Bronchial epithelial cell (primary cell): ENCODE measurements at places on chromosomes 12 and 14. TPM values are rescaled to one million over a fixed set of nuclear protein-coding genes. Genes with fewer than 3 reads are reported as not detected.
A peak's percentile ranks its signal among the peaks of the same experiment; 100 is the strongest.

The TAS2R19 gene
- total RNA-seq = 2.4 and 3.9 TPM in 2 replicates

GRCh38 chr12:103821773-103822172 lies 19.3 kb downstream of the NT5DC3 start:
- no peak for DNase-seq

- no peak for DNase-seq
Measured at GRCh38 chr12:11240348-11240930, 29.1 kb downstream of the PRB3 start.

GRCh38 chr12:129145381-129145780 lies 292.1 kb downstream of the GLT1D1 start:
- DNase-seq = no peak

DNA sequence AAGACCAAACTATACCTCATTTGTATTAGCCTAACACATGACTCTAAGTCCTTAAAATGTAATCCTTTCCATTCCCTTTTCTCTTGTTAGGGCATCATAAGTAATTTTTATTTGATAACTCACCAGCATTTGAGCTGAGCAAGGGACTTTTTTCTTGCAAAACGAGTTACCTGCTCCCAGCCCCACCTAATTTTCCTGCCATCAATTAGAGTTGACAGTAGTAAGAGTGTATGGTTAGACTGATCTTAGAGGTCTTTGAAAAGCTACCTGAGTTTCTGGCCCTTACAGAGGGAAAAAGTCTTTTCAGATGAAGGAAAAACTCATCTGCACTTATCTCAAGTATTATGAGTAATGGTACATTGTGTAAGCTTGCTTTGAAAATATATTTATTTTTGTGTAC lies 33.7 kb upstream of the AMN start:
- DNase-seq = peak; percentile 5
